Smooth muscle cell of bladder (primary cell): ENCODE measurements at places on chromosomes 1 and 21. TPM values are rescaled to one million over a fixed set of nuclear protein-coding genes. Genes with fewer than 3 reads are reported as not detected.

SPRR4 gene
- total RNA-seq = not detected in 2 replicates

CYP4Z1 gene
- total RNA-seq = not detected in 2 replicates

RGS21 gene
- not detected in 2 replicates for total RNA-seq

RASAL2 gene
- 12.1 and 16.0 TPM in 2 replicates for total RNA-seq

OR2L3 gene
- total RNA-seq = not detected in 2 replicates

NES gene
- total RNA-seq = 6.1 and 6.7 TPM in 2 replicates

S1PR1 gene
- total RNA-seq = 11.5 and 15.5 TPM in 2 replicates

GPR153 gene
- total RNA-seq = 3.0 and 4.9 TPM in 2 replicates

BROX gene
- total RNA-seq = 34.9 and 36.1 TPM in 2 replicates

OR10Z1 gene
- not detected in 2 replicates for total RNA-seq

RPTN gene
- total RNA-seq = not detected in 2 replicates

TFF3 gene
- 0.14 TPM in 1 of 2 replicates, not detected in the other for total RNA-seq

ADGRL2 gene
- total RNA-seq = 33.3 and 64.0 TPM in 2 replicates

OR2T4 gene
- not detected in 2 replicates for total RNA-seq

TUFT1 gene
- 6.1 and 9.8 TPM in 2 replicates for total RNA-seq

ATAD3C gene
- total RNA-seq = not detected in 2 replicates

GPATCH4 gene
- 7.8 and 9.4 TPM in 2 replicates for total RNA-seq

SH2D1B gene
- total RNA-seq = not detected in 2 replicates

KCNE1 gene
- 0.55 and 0.85 TPM in 2 replicates for total RNA-seq

MYBPHL gene
- total RNA-seq = not detected in 2 replicates

NGF gene
- total RNA-seq = 7.2 and 8.1 TPM in 2 replicates

CFAP107 gene
- total RNA-seq = not detected in 2 replicates

OPTC gene
- not detected in 2 replicates for total RNA-seq

MCOLN3 gene
- 0.28 TPM in 2 replicates for total RNA-seq

PGD gene
- total RNA-seq = 184 and 318 TPM in 2 replicates

C1orf116 gene
- under 0.01 TPM in 1 of 2 replicates, not detected in the other for total RNA-seq

CAPN8 gene
- under 0.01 TPM in 1 of 2 replicates, not detected in the other for total RNA-seq

SLC25A34 gene
- total RNA-seq = 0.14 and 0.37 TPM in 2 replicates

DHRS3 gene
- total RNA-seq = 310 and 918 TPM in 2 replicates

MAP3K21 gene
- total RNA-seq = 0.46 and 0.57 TPM in 2 replicates

TEKT2 gene
- total RNA-seq = 0.09 and 0.14 TPM in 2 replicates

OR2T29 gene
- not detected in 2 replicates for total RNA-seq

PSMB4 gene
- 426 and 520 TPM in 2 replicates for total RNA-seq

PCBP3 gene
- 1.0 and 1.6 TPM in 2 replicates for total RNA-seq

CTSS gene
- 3.2 and 7.0 TPM in 2 replicates for total RNA-seq

SH2D2A gene
- not detected in 2 replicates for total RNA-seq

LY9 gene
- total RNA-seq = not detected in 2 replicates

KCNE2 gene
- not detected in 2 replicates for total RNA-seq

AADACL3 gene
- total RNA-seq = not detected in 2 replicates

RXFP4 gene
- not detected in 2 replicates for total RNA-seq

DCDC2B gene
- total RNA-seq = under 0.01 TPM in 1 of 2 replicates, not detected in the other

SLAMF9 gene
- total RNA-seq = 0.28 and 0.46 TPM in 2 replicates
